LHCN-M2 (cell line): ENCODE measurements at places on chromosomes 1 and 21. TPM values are rescaled to one million over a fixed set of nuclear protein-coding genes. Genes with fewer than 3 reads are reported as not detected.

DNA sequence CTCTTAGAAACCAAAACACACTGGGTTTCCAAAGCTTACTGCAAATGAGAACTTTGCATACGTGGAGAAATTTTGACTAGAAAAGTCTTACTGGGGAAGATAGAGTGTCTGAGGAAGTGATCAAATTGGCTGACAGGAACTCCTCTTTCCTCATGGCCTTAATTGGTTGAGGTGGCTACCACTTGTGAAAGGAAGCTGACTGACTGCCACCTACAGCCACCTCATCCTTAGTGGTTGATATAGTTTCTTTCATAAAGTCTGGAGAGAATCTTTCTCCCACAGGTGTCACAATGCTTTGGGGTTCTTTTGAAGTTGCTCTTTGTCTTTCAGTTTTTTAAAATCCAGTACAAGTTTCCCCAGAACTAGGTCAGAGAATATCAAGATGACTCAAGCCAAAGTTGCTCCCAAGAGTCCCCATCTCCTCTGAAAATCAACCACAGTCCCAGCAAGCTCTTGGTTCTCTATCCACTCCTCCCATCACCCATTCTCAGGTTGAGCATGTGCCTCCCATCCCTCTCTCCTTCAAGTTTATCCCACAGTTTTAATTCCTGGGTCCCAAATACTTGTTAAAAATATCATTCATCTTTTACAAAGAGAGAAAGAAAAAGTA is 43.3 kb downstream of the GPR88 start:
- DNase-seq: peak; percentile 50

GRCh38 chr1:231487019-231487418 is 41.5 kb upstream of the TSNAX start:
- peak; percentile 33 for DNase-seq

GRCh38 chr1:160658814-160659193 is 12.0 kb upstream of the SLAMF1 start:
- no peak for DNase-seq

DNA sequence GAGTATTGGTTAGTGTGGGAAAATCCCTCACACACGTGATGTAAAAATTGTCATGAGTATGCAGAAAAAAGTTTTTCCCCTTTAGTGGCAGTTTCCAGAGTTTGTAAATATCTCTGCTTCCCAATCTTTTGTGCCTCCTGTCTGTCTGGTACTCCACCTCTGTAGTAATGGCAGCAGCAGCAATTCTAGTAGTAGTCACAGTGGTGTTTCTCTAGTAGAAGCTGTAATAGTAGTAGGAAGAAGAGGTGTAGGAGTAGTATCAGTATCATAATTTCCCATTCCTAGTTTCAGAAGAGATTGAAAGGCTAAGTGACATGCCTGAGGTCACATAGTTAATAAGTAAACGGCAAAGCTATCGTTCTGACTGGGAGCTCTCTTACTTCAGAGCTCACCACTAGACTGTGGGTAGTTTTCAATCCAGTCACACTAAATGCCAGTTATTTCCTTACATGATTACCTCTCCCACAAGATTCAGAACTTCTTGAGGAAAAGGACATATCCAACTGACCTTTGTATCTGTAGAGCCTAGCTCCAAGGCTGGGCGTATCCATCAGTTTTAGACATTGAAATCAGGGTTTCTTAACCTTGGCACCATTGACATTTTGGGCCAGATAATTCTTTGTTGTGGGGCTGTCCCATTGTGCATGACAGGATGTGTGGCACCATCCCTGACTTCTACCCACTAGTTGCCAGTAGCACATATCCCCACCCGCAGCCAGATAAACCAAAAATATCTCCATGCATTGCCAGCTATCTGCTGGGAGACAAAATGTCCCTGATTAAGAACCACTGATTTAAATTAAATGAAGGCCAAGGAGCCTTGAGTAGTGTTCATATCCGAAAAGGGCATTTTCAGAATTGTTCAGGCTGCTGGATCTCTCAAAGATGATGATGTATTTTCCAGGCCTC is 135.9 kb downstream of the FGGY start:
- DNase-seq: no peak

- no peak for DNase-seq
Measured at GRCh38 chr1:156608981-156609380, 7.7 kb upstream of the GPATCH4 start.

- peak; percentile 45 for DNase-seq
Measured at GRCh38 chr1:54955359-54955758, 25.1 kb upstream of the TMEM61 start.

- DNase-seq: peak; percentile 76
Measured at GRCh38 chr1:192538407-192539296, 36.9 kb upstream of the RGS1 start.

DNA sequence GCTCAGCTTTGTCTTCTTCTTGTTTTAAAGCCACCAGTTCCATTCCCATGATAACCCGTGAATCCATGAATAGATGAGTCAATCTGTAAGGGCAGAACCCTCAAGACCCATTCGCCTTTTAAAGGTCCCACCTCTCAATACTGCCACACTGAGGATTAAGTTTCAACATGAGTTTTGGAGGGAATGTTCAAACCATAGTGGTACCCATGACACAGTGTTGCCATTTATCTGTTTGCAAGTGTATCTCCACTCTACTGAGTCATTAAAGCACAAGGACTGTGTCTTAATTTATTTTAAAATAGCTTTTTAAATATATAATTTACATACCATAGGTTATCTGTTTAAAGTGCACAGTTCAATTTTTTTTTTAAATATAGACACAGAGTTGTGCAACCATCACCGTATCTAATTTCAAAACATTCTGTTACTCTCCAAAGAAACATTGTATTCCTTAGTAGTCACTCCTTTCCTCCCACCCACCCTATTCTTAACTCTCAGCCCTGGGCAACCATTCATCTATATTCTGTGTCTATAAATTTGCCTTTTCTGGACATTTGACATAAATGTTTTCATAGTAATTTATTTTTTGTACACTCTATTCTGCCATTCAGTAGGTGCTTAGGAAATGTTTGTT is 4.8 kb upstream of the IL24 start:
- peak; percentile 60 for DNase-seq

- no peak for DNase-seq
Measured at GRCh38 chr1:9549955-9550546, 10.8 kb downstream of the SLC25A33 start.

- DNase-seq: no peak
Measured at GRCh38 chr1:210827481-210827880, 306.5 kb downstream of the KCNH1 start.

GRCh38 chr1:223494926-223495645 is 101.9 kb downstream of the CCDC185 start:
- DNase-seq: no peak

GRCh38 chr1:30982431-30982830 is 73.9 kb upstream of the SDC3 start:
- DNase-seq: no peak

- no peak for DNase-seq
Measured at GRCh38 chr1:203284411-203285123, 20.8 kb upstream of the BTG2 start.

GRCh38 chr21:37367336-37367702 is 746 bp downstream of the DYRK1A start:
- DNase-seq: no peak

TRIM67 gene
- not detected in 2 replicates for total RNA-seq

CR1L gene
- not detected in 2 replicates for total RNA-seq

NAV1 gene
- total RNA-seq: 34.7 and 35.0 TPM in 2 replicates

PM20D1 gene
- not detected in 2 replicates for total RNA-seq

ABCG1 gene
- total RNA-seq: not detected in 2 replicates
